ENCODE measurements at places on chromosomes 2 and 18. TPM values are rescaled to one million over a fixed set of nuclear protein-coding genes. Genes with fewer than 3 reads are reported as not detected.

DNA sequence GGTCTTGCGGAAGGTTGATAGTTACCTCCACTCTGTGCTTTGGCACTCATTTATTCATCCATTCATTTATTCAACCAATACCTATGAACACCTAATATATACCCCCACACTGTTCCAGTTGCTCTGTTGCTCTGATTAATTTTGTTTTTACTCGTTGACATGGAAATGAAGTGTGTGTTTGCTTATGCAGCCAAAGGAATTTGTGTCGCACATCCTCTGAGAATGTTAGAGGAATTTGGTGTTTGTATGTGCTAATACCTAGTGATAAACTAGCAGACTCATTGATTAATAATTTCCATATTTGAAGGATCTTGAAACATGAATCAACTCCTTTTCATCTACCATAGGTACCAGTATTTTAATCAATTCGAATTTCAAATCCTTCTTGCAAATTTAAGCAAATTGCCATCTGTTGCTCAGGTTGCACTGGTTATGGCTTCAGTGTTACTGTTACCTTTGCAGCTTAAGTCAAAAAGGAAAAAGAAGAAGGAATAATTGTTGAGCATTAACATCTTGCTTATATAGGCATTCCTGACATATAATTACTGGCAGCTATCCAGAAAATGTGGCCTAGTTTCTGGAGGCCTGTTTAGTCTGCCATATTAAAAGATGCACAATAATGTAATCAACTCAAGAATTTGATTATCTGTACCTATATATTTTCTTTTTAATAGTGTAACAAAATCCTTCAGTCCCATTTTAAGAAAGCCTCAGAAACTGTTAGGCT lies 25.7 kb upstream of the CRIM1 start:
- H3K36me3 ChIP-seq = no peaks in the 10 kb centered on the region
- H3K27me3 ChIP-seq = no peaks in the 10 kb centered on the region
- DNase-seq = no peak

- no peaks in the 10 kb centered on the region for H3K36me3 ChIP-seq
- H3K27me3 ChIP-seq = no peaks in the 10 kb centered on the region
- no peak for DNase-seq
- no peaks in the 10 kb centered on the region for H3K4me1 ChIP-seq
- no peak overlapping the region for H3K27ac ChIP-seq
These were observed 157.0 kb downstream of the ERBB4 start for GRCh38 chr2:212381428-212382102.

GRCh38 chr2:196464311-196464710 lies 175.2 kb upstream of the CCDC150 start:
- no peaks in the 10 kb centered on the region for H3K27me3 ChIP-seq
- no peak for DNase-seq
- H3K36me3 ChIP-seq = no peaks in the 10 kb centered on the region

The TMEM247 gene
- not detected for total RNA-seq

GRCh38 chr2:197786010-197786877 lies 1.1 kb upstream of the BOLL start:
- H3K36me3 ChIP-seq = no peaks in the 10 kb centered on the region
- no peaks in the 10 kb centered on the region for H3K27me3 ChIP-seq
- DNase-seq = no peak
- H3K4me1 ChIP-seq = peaks cover 10% of the 10 kb centered on the region

DNA sequence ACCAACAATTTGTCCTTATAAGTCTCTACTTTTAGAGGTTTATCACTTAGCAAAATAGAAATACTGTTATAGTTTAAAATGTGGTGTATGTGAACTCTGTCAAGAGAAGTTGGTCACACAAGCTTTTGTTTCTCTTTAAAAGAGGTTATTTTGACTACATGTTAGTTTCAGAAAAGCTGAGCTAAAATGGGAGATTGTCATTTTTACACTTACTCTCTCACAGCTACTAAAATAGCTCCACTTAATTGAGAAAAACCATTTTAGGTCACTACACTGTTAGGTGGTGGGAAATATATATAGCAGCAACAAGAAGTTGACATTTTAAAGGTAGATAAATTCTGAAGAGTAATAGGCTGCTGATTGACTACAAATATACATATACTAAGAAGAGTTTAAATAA lies 161.5 kb upstream of the KCNJ3 start:
- no peaks in the 10 kb centered on the region for H3K4me1 ChIP-seq
- H3K27ac ChIP-seq = no peak overlapping the region
- DNase-seq = no peak
- H3K4me3 ChIP-seq = no peak overlapping the region
- H3K27me3 ChIP-seq = no peaks in the 10 kb centered on the region
- H3K36me3 ChIP-seq = no peaks in the 10 kb centered on the region

The IL1F10 gene
- not detected for total RNA-seq

DNA sequence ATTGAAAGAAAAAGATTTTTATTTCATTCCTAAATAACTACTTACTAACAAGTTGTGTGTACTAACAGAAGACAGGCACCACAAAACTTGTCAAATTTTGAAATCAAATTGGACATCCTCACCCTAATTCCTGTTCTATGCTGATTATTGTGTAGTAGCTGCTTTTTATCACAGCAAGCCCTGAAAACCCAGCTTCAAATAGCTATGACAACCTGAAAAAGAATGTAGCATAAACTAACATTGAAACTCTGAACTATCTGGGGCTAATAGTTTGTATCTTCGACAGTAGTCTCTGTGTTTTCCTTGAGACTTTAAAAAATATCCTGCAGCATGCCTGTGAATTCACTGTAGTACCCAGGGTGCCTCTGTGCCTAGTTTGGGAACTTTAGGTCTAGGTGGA lies 122.6 kb downstream of the WDPCP start:
- no peaks in the 10 kb centered on the region for H3K4me1 ChIP-seq
- H3K4me3 ChIP-seq = no peak overlapping the region
- H3K27me3 ChIP-seq = no peaks in the 10 kb centered on the region
- peaks cover 10% of the 10 kb centered on the region for H3K36me3 ChIP-seq
- DNase-seq = no peak

- no peak overlapping the region for H3K27ac ChIP-seq
- H3K36me3 ChIP-seq = no peaks in the 10 kb centered on the region
- no peaks in the 10 kb centered on the region for H3K4me1 ChIP-seq
- no peaks in the 10 kb centered on the region for H3K27me3 ChIP-seq
These were observed 29.3 kb downstream of the FABP1 start for GRCh38 chr2:88098558-88098900.

The SRD5A2 gene
- total RNA-seq = 2.9 TPM

DNA sequence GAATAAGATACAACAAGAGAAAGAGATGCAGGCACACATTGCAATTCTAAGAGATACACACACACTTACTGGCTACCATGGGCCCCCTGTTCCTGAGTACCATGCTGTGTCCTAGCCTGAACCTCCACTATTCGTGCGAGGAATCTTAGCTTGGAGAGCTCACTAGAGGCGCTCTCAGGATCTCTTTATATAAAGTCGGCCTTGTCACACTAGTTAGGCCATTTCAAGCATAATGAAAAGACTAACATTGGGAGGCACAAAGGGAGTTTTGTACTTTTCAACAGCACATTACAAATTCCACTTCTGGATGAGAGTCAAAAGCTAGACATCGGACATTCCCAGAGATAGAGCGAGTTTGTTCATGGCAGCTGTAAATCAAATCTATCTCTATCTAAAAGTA lies 365.2 kb downstream of the DSEL start:
- H3K4me1 ChIP-seq = no peaks in the 10 kb centered on the region
- DNase-seq = no peak
- H3K4me3 ChIP-seq = no peak overlapping the region
- H3K27me3 ChIP-seq = no peaks in the 10 kb centered on the region
- no peaks in the 10 kb centered on the region for H3K36me3 ChIP-seq

The ANKRD53 gene
- total RNA-seq = 4.9 TPM

DNA sequence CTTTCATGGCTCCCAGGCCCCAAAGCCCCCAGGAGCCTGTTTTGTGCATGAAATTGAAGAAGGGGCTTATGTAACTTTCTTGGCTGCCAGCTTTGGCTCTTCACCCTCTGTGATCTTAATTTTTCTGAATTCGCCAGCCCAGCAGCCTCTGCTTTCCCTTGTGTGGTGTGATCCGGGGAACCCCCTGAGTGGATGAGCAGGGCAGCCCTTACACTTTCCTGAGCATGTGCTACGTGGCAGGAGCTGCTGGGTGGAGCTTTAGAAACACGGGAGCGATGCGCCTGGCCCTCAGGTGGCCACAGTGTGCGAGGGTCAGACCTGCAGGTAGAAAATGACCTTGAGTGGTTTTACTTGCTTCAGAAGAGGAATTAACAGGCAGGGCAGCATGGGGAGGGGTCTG lies 76.4 kb upstream of the MCFD2 start:
- H3K4me1 ChIP-seq = peaks cover 41% of the 10 kb centered on the region
- no peak for DNase-seq
- no peak overlapping the region for H3K27ac ChIP-seq
- peaks cover 38% of the 10 kb centered on the region for H3K36me3 ChIP-seq

DNA sequence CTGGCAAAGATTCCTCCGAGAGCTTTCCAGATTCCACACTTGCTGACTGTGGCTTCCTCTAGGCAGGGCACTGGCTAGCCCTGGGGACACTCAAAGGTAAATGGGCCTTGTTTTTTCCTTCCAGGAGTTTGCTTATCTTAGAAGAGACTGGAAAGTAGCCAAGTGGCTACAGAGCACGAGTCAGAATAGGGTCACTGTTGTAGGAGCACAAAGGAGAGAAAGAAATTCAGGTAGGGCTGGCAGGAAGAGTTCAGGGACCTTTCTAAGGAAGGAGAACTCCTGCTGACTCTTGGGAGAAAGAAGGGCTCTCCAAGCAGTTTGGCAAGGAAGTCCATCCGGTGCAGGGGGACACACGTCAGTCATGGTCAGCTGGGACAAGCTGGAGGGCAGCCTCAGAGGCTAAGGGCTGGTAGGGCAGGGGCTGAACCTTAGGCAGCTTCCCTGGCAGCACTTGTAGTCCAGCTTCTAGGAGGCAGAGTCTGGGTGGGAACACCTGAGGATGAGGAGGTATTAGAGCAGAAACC lies 39.5 kb downstream of the NIFK start:
- no peak overlapping the region for H3K4me3 ChIP-seq
- H3K27me3 ChIP-seq = no peaks in the 10 kb centered on the region
- no peak for DNase-seq
- no peaks in the 10 kb centered on the region for H3K36me3 ChIP-seq
- H3K4me1 ChIP-seq = peaks cover 14% of the 10 kb centered on the region

The LYG2 gene
- total RNA-seq = not detected

DNA sequence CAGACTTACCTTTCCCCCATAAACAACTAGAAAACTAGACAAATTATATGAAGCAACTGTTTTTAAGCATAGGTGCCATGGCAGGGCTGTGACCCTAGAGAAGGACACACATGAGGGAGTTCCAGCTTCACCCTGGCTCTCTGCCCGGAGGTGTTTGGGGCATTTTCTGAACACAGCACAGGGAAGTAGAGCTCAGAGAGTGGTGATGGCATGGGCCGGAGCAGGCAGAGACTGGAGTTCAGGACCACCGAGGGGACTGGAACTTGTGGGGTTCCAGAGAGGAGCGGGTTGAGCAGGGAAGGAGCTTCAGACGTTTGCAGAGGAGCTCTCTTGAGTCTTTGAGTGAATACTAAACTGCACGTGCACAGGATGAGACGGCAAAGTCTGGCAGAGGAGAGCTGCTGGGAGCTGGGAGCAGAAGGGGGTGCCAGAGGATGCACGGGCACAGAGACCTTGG lies 26.5 kb upstream of the KLF11 start:
- no peak for DNase-seq
- H3K4me3 ChIP-seq = no peak overlapping the region
- H3K36me3 ChIP-seq = no peaks in the 10 kb centered on the region
- H3K27ac ChIP-seq = no peak overlapping the region

GRCh38 chr2:28216331-28216730 lies 176.3 kb upstream of the FOSL2 start:
- no peaks in the 10 kb centered on the region for H3K4me1 ChIP-seq
- H3K27ac ChIP-seq = no peak overlapping the region
- H3K27me3 ChIP-seq = no peaks in the 10 kb centered on the region
- no peaks in the 10 kb centered on the region for H3K36me3 ChIP-seq
- H3K4me3 ChIP-seq = no peak overlapping the region

DNA sequence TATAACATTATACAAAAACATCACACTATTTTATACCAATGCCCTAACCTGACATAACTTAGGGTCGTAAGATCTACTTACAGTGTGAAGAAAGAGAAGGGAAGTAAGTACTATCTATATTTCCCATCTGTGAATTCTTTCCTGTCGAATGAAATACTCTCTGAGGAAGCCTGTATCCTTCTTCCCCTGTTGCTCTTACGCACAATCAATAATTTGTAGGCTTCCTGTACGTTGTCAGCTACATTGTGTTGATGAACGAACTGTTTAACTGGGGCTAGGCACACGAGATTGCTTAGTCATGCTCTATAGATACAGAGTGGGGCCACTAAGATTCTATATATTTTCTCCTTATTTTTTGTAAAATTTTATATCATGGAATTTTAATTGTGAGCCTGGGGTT lies 1125.0 kb upstream of the CELF4 start:
- H3K4me3 ChIP-seq = no peak overlapping the region
- H3K36me3 ChIP-seq = no peaks in the 10 kb centered on the region
- no peaks in the 10 kb centered on the region for H3K27me3 ChIP-seq

The PLGLB1 gene
- total RNA-seq = 2.2 TPM

- no peak overlapping the region for H3K27ac ChIP-seq
- H3K4me1 ChIP-seq = no peaks in the 10 kb centered on the region
- no peak for DNase-seq
- H3K27me3 ChIP-seq = no peaks in the 10 kb centered on the region
- H3K4me3 ChIP-seq = no peak overlapping the region
- no peaks in the 10 kb centered on the region for H3K36me3 ChIP-seq
These were observed 22.3 kb upstream of the LPIN1 start for GRCh38 chr2:11724151-11724550.

DNA sequence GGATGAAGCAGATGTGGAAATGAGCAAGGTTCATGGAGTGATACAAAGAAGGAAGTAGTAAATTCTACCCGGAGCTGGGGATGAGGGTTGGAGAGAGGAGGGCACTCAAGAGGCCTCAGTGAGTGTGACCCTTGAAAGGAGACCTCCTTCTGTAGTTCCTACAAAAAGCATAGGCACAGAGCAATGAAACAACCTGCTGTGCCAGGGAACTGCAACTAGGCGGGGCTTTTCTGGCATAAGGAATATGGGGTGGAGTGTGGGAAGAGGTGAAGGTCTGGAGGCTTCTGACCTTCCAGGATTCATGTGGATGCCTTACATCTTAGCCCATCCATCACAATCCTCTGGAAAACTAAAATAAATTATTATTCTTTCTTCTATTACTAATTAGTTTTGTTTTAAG lies 25.5 kb upstream of the PGAP1 start:
- H3K4me3 ChIP-seq = no peak overlapping the region
- no peaks in the 10 kb centered on the region for H3K27me3 ChIP-seq
- H3K4me1 ChIP-seq = no peaks in the 10 kb centered on the region
- H3K27ac ChIP-seq = no peak overlapping the region

The RAPH1 gene
- 22.6 TPM for total RNA-seq

DNA sequence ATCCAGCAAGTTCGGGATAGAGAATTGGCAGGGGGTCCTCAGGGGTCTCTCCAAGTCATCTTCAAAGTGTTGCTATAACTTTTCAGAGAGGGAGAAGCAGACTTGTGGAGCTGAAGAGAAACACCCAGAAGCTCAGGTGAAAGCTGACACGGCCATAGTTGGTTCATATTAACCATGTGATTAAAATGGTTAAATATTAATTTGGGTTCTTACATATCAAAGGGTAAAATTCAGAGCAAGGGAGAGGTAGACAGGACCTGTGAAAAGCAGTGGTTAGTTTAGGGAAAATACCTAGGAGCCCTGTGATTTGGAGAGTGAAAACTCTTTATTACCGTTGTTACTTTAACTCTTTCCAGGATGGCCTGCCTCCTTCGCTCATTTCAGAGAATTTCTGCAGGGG lies at the start of gene UGT1A6:
Gene UGT1A6, plus strand, starts transcription at position 243 of the 400 bp plus-strand sequence. Its CDS starts 115 bp downstream, at position 358.
- DNase-seq = no peak
- no peak within 1 kb of the TSS for H3K4me3 ChIP-seq
- H3K27me3 ChIP-seq = no peaks in the 10 kb centered on the region
- H3K27ac ChIP-seq = peak within 1 kb of the TSS; percentile 16
- H3K4me1 ChIP-seq = peaks cover 8% of the 10 kb centered on the region
- no peaks in the 10 kb centered on the region for H3K36me3 ChIP-seq

All from vagina (tissue), 2 donors.